ENCODE measurements at places on chromosomes 1 and 21. TPM values are rescaled to one million over a fixed set of nuclear protein-coding genes. Genes with fewer than 3 reads are reported as not detected.

Gene REN
- not detected for total RNA-seq

Gene MAEL
- total RNA-seq: 0.66 TPM

Gene FCGR2B
- total RNA-seq: 50.9 TPM

Gene PROX1
- 1.1 TPM for total RNA-seq

Gene ADGRL4
- 17.0 TPM for total RNA-seq

Gene SELENON
- total RNA-seq: 35.2 TPM

Gene OR2L5
- total RNA-seq: not detected

Gene KANK4
- 46.3 TPM for total RNA-seq

Gene ACTL8
- not detected for total RNA-seq

Gene SLC44A5
- not detected for total RNA-seq

Gene MAP3K7CL
- 6.0 TPM for total RNA-seq

Gene IFT25
- total RNA-seq: 15.5 TPM

Gene CEP350
- total RNA-seq: 86.1 TPM

Gene LCE3C
- total RNA-seq: not detected

Measured in tibial nerve (tissue), 4 donors.